Mesothelial cell of epicardium (in vitro differentiated cells): ENCODE measurements at places on chromosomes 5 and 9. TPM values are rescaled to one million over a fixed set of nuclear protein-coding genes. Genes with fewer than 3 reads are reported as not detected.

DNA sequence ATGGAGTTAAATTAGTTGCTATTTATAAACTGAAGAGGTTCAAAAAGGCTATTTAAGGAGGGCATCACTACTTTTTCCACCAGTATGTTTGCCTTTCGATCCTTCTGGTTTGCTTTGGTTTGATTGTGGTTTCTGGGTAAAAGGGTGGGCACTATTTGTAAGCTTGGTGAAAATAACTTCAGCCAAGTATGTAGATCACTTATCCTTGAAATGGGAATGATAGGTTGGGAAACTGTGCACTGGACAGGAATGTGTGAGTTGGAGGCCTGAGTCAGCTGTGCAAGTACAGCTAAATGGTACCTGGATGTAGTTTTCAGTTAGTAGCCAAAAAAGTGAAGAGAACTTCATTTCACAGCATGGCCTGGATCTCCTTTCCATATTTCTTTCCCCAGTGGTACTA is 466.2 kb downstream of the ENC1 start:
- H3K4me3 ChIP-seq, result no peak overlapping the region
- no peaks in the 10 kb centered on the region for H3K27me3 ChIP-seq
- DNase-seq, result no peak

DNA sequence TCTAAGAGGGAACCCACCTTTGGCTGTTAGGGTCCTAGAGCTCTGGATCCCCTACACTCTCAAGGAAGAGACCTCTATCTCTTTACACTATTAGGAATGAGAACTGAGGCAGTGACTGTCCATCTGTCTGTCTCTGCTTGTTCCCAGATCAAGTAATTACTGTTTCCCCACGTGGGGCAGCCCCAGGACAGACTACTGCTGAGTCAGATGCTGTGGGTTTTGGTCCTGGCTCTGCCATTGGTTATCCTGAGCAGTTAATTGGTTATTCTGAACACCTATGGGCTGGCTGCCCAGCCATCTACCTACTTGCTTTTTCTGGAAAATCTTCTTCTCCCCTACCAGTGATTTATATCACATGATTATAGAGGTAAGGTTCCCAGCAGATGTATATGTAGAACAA is 33.3 kb downstream of the FBXO10 start:
- DNase-seq, result no peak
- H3K4me3 ChIP-seq, result no peak overlapping the region
- H3K27me3 ChIP-seq, result no peaks in the 10 kb centered on the region
- H3K36me3 ChIP-seq, result peaks cover 25% of the 10 kb centered on the region
- no peak overlapping the region for H3K27ac ChIP-seq
- no peaks in the 10 kb centered on the region for H3K4me1 ChIP-seq

DNA sequence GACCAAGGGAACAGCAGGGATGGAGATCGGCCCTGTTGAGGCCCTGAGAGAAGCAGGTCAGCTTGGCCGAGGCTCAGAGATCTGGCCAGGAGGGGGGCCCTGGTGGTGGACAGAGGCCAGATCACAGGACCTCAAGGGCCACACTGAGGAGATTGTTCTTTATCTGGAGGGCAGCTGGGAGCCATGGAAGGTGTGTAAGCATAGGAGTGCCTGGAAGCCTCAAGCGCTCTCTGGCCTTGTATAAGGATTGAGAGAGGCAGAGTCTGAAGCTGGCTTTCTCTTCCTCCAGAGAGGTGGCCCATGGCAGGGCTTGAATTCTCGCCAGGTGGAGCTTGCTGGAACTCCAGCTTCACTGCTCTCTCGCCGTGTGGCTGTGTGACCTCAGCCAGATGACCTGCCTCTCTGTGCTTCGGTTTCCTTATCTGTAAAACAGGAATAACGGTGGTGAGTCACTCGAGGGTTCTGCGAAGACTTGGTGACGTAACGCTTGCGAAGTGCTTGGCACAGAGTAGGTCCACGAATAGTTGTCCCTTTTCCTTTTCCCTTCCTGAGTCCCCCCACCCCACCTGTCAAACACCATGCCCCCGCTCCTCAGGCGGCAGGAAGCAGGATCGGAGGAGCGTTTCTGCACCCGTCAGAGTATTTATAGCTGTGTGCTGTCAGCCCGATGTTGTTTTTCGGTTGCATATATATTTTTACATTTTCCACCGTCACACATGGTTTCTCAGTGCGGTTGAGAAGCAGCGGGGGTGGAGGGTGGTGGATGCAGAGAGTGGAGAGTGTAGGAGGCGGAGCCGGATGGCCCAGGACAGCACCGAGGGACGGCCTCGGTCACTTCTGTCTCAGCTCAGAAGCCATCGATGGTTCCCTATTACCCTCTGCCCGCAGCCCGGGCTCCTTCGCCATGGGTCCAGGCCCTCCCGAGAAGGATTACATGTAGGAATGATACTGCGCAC is 17.0 kb upstream of the CRB2 start:
- H3K4me3 ChIP-seq, result no peak overlapping the region
- H3K4me1 ChIP-seq, result peaks cover 52% of the 10 kb centered on the region
- no peak for DNase-seq

Gene GLRA1
- total RNA-seq, result not detected in 3 replicates

DNA sequence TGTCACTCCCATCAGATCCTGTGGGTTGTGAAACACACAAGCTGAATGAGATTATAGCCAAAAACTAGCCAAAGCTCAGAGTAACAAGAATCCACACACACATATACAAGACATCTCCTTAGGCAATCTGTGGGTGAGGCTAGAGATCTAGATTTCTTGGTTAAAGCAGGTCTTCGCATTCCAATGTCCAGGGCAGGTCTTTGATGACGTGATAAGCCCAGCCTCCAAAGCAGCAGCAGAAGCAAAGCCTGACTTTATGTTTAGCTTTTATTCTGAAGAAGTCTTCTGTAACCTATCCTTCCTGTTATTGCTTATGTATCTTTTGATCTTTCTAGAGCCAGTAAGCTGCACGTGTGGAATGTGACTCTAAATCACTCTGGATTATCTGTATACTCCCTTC is 199.1 kb upstream of the SLC30A5 start:
- DNase-seq, result no peak
- peak overlapping the region; percentile 60 for H3K27ac ChIP-seq
- no peak overlapping the region for H3K4me3 ChIP-seq
- no peaks in the 10 kb centered on the region for H3K27me3 ChIP-seq
- H3K4me1 ChIP-seq, result peaks cover 8% of the 10 kb centered on the region

Gene ADAMTS2
- 8.2 to 10.5 TPM (median 9.5 TPM) in 3 replicates for total RNA-seq

GRCh38 chr9:95896580-95896979 is 21.1 kb downstream of the ERCC6L2 start:
- no peaks in the 10 kb centered on the region for H3K4me1 ChIP-seq
- no peaks in the 10 kb centered on the region for H3K27me3 ChIP-seq
- DNase-seq, result no peak
- H3K27ac ChIP-seq, result no peak overlapping the region

GRCh38 chr9:102461156-102461819 is 533.8 kb upstream of the CYLC2 start:
- DNase-seq, result no peak
- H3K27ac ChIP-seq, result no peak overlapping the region
- no peaks in the 10 kb centered on the region for H3K36me3 ChIP-seq
- no peak overlapping the region for H3K4me3 ChIP-seq
- H3K27me3 ChIP-seq, result peaks cover 25% of the 10 kb centered on the region

GRCh38 chr9:117343427-117343826 is 71.4 kb downstream of the ASTN2 start:
- peaks cover 10% of the 10 kb centered on the region for H3K4me1 ChIP-seq
- no peak overlapping the region for H3K27ac ChIP-seq
- H3K36me3 ChIP-seq, result no peaks in the 10 kb centered on the region
- peaks cover 3% of the 10 kb centered on the region for H3K27me3 ChIP-seq

GRCh38 chr5:16616536-16617273 is at the start of gene RETREG1:
TSS of gene RETREG1 (minus strand) at chr5:16616997. CDS start at chr5:16616971, 26 bp downstream.
- peak within 1 kb of the TSS; percentile 54 for H3K27ac ChIP-seq
- DNase-seq, result peak; percentile 80
- peaks cover 13% of the 10 kb centered on the region for H3K4me1 ChIP-seq
- H3K27me3 ChIP-seq, result peaks cover 32% of the 10 kb centered on the region
- H3K4me3 ChIP-seq, result peak within 1 kb of the TSS; percentile 83
- no peaks in the 10 kb centered on the region for H3K36me3 ChIP-seq

DNA sequence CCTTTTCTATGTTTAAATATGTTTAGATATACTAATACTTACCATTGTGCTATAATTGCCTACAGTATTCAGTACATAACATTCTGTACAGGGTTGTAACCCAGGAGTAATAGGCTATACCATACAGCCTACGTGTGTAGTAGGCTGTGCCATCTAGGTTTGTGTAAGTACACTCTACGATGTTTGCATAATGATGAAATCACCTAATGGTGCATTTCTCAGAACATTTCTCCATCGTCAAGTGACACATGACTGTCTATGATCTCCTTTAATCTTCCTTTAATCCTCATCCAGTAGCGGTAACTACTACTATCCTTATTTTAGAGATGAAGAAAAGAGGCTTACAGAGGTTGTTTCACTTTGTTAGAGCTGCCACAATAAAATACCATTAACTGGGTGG is 369.2 kb downstream of the PLK2 start:
- H3K4me3 ChIP-seq, result no peak overlapping the region
- H3K27me3 ChIP-seq, result no peaks in the 10 kb centered on the region
- DNase-seq, result no peak
- H3K36me3 ChIP-seq, result no peaks in the 10 kb centered on the region

GRCh38 chr9:121684381-121685145 is 33.1 kb downstream of the DAB2IP start:
- H3K27me3 ChIP-seq, result no peaks in the 10 kb centered on the region
- no peak overlapping the region for H3K4me3 ChIP-seq
- H3K4me1 ChIP-seq, result peaks cover 12% of the 10 kb centered on the region

- peak overlapping the region; percentile 85 for H3K27ac ChIP-seq
- no peak overlapping the region for H3K4me3 ChIP-seq
- DNase-seq, result no peak
- peaks cover 4% of the 10 kb centered on the region for H3K36me3 ChIP-seq
Observed at GRCh38 chr5:95369782-95370181, 21.4 kb upstream of the FAM81B start.

GRCh38 chr5:58057324-58057723 is 402.6 kb downstream of the PLK2 start:
- DNase-seq, result no peak
- H3K27ac ChIP-seq, result no peak overlapping the region
- peaks cover 19% of the 10 kb centered on the region for H3K4me1 ChIP-seq
- H3K36me3 ChIP-seq, result peaks cover 9% of the 10 kb centered on the region
- no peaks in the 10 kb centered on the region for H3K27me3 ChIP-seq

Gene ELOVL7
- 8.6 to 9.4 TPM (median 9.2 TPM) in 3 replicates for total RNA-seq

DNA sequence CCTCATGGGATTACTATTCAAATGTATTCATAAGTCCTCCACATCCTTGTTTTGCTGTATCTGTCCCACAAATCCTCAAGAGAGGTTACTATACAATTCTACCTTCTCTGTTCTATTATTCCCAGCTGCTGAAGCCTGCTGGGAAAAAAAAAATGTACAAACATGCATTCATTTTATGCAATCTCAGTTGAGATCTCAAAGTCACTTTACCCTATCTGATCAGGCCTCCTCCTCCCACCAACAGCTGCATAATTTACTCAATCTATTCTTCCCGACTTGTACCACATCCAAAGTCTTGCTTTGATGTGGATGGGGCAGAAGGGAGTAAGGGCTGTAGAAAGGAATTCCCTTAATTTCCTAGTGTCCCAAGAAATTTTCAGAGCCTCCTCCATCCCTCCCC is 28.6 kb downstream of the PSIP1 start:
- no peak for DNase-seq
- H3K4me3 ChIP-seq, result no peak overlapping the region
- H3K27ac ChIP-seq, result peak overlapping the region; percentile 63
- H3K27me3 ChIP-seq, result no peaks in the 10 kb centered on the region

- H3K27ac ChIP-seq, result no peak overlapping the region
- DNase-seq, result no peak
- H3K27me3 ChIP-seq, result no peaks in the 10 kb centered on the region
- peaks cover 28% of the 10 kb centered on the region for H3K4me1 ChIP-seq
Observed at GRCh38 chr9:14515571-14516198, 177.5 kb downstream of the ZDHHC21 start.

GRCh38 chr9:116350213-116350612 is 196.6 kb downstream of the PAPPA start:
- H3K4me3 ChIP-seq, result no peak overlapping the region
- H3K36me3 ChIP-seq, result no peaks in the 10 kb centered on the region
- no peak for DNase-seq

DNA sequence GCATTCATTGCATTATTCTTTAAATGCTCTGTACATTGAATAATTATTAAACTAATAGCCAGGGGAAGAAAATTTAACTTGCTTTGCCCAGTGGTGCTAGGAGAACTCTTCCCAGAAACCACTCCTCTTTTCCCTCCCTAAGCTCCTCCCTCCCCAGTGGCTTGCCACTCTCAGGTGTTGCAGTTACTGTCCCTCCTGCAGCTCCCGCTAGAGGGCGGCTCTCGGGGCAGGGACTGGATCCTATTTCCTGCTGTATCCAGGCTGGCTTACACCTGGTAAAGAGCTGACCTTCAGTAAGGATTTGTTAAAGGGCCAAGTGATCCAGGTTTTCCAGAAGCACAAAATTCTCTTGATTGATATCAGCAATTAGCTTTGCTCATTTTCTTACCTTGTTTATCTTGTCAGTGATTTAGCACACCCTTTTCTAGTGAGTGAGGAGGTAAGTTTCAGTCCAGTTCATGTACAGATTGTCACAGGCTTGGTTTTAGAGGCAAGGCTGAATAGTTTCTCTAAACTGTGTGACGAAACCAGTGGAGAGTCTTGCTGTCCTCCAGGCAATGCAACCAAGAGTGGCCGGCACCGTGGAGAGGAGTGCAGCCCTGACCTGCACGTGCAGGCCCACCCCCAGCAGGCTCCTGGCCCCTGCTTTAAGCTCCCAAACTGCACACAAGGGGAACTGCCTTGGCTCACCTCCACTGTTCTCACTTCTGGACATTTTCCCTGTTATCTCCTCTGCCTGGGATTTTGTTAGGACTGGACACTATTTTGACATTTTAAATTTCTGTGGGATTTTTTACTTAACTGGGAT is 423.8 kb downstream of the SPOCK1 start:
- no peak overlapping the region for H3K4me3 ChIP-seq
- H3K36me3 ChIP-seq, result no peaks in the 10 kb centered on the region
- H3K27me3 ChIP-seq, result peaks cover 18% of the 10 kb centered on the region
- H3K27ac ChIP-seq, result no peak overlapping the region
- DNase-seq, result peak; percentile 74

GRCh38 chr5:36614657-36615308 is 8.4 kb downstream of the SLC1A3 start:
- H3K4me1 ChIP-seq, result peaks cover 59% of the 10 kb centered on the region
- no peak for DNase-seq
- no peaks in the 10 kb centered on the region for H3K27me3 ChIP-seq
- H3K36me3 ChIP-seq, result peaks cover 15% of the 10 kb centered on the region
- H3K27ac ChIP-seq, result peak overlapping the region; percentile 90

DNA sequence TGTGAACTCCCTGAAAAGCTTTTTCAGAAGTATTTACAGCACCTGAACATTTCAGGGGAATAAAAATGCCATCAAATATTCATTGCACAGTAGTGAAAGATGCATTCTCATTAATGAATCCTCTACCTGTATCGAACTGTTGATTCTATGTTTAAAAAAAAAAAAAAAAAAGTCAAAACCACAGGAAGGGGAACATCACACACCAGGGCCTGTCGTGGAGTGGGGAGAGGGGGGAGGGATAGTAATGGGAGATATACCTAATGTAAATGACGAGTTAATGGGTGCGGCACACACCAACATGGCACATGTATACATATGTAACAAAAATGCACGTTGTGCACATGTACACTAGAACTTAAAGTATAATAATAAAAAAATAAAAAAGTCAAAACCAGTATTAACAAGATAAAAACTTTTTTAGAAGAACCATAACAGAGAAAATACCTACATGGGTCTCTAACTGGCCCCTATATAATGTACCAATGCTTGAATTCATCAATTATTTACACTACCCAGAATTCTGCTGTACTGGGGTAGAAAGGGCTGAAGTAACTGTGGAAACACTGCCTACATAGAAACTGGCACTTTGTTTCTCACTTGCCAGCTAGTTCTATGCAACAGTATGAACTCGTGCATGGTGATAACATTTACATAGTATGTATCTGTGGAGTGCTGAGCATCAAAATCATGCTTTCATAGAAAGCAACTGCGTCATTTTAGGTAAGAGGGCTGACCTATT is 48.9 kb downstream of the GNAQ start:
- H3K4me3 ChIP-seq, result no peak overlapping the region
- no peak for DNase-seq
- H3K4me1 ChIP-seq, result peaks cover 24% of the 10 kb centered on the region
